ENCODE measurements at places on chromosomes 4 and X.
A peak's percentile ranks its signal among the peaks of the same experiment; 100 is the strongest.

- no peak for DNase-seq
These were observed 2451.8 kb downstream of the PCDH7 start for GRCh38 chr4:33171873-33172525.

- DNase-seq, result no peak
These were observed 112.2 kb downstream of the BCOR start for GRCh38 chrX:39985551-39985950.

- DNase-seq, result no peak
These were observed 34.2 kb downstream of the TSC22D3 start for GRCh38 chrX:107741404-107741790.

DNA sequence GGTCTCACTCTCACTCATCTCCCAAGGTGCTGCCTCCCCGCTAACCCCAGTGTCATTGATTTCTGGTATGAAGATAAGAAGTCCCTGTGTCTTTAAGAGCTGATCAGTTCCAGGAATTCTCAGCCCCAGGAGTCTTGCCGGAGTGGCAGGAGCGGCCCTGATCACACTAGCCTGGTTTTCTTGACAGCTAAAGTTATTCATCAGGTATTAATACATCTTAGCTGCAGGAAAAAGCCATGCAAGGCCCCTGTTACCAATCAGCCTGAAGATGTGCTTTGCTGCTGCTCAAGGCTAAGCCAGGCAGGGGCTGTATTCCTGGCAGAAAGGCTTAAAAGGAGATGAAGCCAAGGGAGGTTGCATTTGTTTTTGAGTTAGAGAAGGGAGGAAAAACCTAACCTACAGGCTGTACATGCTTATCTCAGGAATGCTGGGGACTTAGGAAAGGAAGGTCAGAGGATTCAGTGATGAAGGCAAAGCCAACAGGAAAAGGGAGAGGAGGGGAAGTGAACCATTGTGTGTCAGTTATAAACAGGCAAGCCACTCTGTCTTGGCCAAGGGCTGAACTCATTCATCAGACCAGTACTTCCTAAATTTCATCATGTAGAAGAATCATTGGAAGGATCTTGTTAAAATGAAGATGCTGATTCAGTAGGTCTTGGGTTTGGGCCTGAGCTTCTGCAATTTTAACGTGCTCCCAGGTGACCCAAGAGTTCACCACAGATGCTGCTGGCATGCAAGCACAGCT, 8.6 kb downstream of the SRPX start:
- DNase-seq, result no peak

- DNase-seq, result peak; percentile 14
These were observed 8.6 kb upstream of the HAUS3 start for GRCh38 chr4:2250357-2251072.

DNA sequence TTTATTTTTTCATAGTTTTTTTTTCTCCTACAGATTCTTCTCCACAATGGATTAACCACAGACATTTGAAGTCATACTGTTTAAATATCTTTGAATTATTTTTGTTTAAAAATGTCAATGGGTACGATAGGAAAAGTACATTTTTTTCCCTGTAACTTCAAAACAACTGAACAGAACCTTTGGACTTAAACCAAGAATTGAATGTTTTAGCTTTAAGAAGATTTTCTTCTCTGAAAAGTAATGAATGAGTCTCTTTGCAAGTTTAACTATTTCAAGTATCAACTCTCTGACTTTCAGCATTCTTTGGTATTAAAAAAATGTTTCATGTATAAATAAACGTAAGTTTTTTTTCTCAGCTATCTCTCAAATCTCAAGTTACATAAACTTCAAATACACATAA, 364.3 kb downstream of the FBXO8 start:
- no peak for DNase-seq

DNA sequence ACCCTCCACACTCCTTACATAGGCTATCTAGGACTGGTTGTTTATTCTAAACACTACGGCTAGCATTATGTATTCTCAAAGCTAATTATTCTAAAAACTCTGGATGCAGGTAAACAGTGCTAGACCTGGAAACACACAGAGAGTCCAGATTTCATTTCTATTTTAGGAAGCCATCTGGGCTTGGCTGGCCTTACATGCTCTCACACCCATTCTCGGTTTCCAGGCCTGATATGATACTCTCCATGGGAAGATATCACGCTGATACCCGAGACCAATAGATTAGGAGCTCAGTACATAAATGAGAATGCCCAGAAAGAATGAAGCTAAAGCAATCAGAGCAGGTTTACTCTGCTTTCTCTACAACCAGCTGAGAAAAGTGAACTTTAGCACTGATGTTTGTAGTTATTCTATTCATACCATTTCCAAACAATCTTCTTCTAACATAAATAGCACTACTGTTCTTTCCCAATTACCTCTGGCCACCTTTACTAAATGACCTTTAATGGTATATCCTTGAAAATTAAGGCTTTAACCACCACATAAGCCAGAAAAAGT, 973.3 kb downstream of the PCDH18 start:
- DNase-seq, result no peak

- DNase-seq, result no peak
These were observed 146.5 kb downstream of the RBM47 start for GRCh38 chr4:40482985-40483647.

DNA sequence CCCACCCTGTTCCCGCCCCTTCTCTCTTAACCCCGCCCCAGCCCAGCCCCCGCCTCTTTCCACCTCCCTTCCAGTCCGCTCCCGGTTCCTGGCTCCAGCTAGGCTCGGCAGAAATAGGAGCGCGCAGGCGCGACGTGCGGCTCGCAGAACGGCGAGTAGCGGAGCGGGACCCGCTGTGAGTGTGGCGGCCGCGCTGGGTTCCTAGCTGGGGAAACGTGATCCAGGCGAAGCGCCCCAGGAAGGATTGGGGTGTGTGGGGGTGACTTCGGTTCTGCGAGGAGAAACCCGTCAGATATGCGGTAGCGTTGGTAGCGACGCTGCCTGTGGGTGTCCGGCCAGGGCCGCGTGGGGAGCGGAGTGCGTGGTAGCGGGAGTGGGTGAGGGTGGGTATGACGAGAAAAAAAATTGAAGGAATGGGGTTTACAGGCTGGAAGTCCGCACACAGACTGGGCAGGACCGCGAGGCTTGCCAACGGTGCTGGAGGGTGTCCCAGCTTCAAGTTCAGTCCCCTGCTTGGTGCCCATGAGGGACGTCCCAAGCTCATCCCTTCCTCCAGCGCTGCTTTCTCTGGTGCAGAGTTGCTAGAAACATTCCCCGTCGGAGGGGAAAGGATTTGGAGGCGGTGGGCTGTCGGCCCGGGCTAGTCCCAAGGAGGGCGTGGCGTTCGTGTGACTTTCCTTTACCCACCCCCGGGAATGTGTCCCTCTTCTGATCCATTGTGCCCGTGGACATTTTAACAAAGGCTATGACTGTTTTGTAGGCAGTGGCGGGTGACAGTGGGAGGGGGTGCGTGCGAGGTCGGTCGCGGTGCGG, at the start of gene PRRG1:
Gene PRRG1 (plus strand): TSS at position 144 of the 813 bp plus-strand sequence. CDS start 56,886 bp downstream, outside the sequence.
- no peak for DNase-seq

- DNase-seq, result no peak
These were observed 16.0 kb downstream of the HPSE start for GRCh38 chr4:83318666-83319065.

DNA sequence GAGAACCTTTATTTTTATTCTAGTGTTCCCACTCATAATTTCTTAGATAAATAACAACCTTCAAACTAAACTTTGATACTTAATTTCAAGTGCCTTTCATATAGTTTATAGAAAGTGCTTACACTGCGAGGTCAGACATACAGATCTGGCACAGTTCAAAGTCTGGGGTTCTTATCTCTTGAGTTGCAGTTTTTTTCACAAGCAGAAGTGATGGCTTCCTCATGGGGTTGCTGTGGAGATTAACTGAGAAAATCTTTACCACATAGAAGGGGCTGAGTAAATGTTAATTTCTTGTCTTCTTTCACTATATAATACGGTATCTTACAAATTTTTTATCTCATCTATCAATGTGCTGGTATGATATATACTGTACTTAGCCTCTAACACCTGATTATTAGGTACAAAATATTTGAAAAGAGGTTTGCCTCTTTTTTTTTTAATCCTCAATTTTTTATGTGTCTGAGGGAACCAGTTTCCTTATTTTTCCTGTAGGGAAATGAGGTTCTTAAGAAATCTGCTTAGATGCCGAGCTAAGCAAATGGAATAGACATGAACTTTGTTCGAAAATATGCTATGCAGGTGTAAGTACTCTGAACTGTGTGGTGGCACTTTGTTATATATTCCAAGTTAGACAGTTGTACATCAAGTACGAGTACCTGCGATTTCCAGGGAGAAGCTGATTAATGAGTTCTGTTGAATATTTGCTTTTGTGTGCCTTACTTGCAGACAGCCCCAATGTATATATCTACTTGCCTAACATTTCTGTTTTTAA, 3.3 kb downstream of the ING2 start:
- DNase-seq, result no peak

DNA sequence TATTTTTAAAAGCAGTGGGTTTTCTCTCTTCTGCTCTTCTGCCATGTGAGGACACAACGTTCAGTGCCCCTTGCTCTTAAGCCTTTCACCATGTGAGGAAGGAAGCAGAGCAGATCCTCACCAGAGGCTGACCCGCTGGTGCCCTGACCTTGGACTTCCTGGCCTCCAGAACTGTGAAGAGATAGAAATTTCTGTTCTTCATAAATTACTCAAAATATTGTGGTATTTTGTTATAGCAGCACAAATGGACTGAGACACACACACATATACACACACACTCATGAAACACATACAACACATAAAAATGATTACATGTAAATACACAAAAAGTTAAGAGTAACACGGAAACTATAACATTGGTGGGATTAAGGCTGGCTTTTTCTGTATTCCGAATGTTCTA, 244.8 kb upstream of the NOCT start:
- DNase-seq, result no peak

DNA sequence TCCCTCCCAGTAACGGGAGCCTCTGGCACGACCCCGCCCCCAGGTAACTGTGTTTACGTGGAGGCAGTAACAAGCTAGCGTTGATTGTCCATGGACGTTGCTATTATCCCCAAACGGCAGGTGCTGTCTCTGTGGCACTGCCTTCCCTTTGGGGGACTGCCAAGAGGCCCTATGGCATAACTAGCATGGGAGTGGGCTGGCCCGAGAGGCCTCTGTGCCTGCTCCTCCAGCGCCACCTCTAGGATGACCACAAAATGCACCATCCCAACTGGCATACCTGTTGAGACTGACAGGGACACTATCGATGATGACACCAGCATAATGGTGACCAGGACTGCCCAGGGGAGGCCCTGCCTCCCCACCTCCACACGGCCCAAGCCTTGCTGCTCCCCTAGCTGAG, 1.5 kb downstream of the SRPK3 start:
- DNase-seq, result no peak

DNA sequence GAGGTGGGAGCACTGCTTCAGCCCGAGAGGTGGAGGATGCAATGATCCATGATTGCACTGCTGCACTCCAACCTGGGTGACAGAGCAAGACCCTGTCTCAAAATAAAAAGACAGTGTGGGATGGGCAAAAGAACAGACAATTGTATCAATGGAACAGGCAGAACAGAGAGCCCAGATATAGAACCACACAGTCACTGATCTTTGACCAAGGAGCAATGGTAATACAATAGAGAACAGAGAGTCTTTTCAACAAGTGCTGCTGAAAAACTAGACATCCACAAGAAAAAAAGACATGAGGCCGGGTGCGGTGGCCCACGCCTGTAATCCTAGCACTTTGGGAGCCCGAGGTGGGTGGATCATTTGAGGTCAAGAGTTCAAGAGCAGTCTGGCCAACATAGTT, 5.9 kb downstream of the FAM53A start:
- no peak for DNase-seq

GRCh38 chr4:169050881-169051760, 41.1 kb upstream of the CBR4 start:
- no peak for DNase-seq
